ENCODE measurements at places on chromosomes 4 and X.

GRCh38 chrX:33416273-33416805 lies 205.0 kb upstream of the DMD start:
- no peak for DNase-seq

DNA sequence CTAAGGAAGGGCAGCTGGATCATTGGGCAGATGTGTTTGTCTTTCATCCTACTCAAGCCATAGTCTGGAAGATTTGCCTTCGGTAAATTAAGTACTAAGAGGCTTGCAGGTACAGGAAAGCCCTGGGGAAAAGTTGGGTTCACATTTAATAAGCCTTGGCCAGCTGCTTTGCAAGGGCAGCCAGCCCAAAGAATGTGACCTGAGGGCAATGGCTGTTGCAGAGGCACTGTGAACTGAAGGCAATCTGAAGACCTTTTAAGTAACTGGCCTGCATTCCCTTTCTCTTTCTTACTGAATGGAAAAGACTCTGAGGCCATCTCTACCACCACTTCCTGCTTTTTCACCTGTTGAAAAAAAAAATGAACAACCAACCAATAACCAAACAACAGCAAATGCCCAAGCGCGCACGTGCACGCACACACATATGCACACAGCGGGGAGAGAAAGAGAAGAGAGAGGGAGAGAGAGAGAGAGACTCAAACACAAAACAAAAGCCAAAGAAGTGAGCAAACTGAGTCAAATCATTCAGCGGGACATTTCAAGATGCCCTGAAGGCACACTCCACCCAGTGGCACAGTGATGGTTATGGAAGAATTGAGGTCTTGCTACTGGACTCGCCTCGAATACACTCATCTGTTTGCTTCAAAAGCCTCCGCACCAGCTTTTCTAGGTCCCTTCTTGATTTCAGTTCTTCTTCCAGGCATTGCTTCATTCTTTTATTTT lies 19.6 kb downstream of the CD40LG start:
- DNase-seq = no peak

DNA sequence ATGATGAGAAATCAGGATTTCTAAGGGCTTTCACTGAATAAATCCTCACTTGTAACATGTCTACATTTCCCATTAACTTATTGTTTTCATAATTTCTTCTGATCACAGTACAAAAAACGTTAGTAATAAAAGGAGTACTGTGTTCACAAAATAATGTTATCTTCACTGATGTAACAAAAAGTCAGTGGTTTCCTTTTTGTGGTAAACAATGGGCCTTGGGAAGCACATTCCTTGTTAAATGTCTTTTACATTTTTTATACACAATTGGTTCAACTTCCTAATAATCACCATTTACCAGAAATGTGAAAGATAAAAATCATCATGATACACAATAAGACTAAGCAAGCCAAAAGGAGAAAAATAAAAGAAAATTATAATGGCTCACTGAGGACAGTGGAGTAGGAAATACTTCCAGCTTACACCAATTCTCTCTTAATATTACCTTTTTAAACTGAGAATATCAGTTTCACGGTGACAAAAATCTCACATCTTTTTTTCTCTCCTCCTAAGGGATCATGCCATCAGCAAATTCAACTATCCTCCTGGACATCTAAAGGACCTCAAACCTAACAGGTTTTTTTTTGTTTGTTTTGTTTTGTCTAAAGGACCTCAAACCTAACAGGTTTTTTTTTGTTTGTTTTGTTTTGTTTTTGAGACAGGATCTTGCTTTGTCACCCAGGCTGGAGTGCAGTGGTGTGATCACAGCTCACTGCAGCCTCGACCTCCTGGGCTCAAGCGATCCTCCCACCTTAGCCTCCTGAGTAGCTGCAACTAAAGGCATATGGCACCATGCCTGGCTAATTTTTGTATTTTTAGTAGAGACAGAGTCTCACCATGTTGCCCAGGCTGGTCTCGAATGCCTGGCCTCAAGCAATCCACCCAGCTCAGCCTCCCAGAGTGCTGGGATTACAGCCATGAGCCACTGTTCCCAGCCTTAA lies 57.3 kb downstream of the FRYL start:
- DNase-seq = no peak

- no peak for DNase-seq
Observed at GRCh38 chrX:136417806-136418205, 69.9 kb upstream of the BRS3 start.

DNA sequence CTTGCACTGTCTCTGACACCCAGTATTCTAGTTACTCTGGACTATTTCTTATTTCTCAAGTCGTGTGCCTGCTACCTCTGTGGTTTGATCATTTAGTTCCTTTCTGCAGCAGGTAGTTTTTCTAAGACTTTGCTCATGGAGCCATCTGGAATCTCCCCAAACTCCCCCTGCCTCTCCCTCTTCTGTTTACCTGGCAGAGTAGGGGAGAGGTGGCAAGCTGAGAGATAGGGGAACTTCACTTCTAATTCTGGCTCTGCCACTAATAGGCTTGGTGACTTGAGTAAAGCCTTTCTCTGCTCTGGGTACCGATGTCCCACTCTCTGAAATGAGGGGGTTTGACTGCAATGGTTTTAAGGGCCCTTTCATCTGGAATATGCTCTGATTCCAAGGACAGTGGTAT lies 141.3 kb downstream of the CPEB2 start:
- peak; percentile 54 for DNase-seq

GRCh38 chr4:173539986-173540385 lies 10.0 kb upstream of the HAND2 start:
- DNase-seq = no peak

GRCh38 chr4:150986085-150986484 lies 29.0 kb downstream of the LRBA start:
- DNase-seq = no peak

DNA sequence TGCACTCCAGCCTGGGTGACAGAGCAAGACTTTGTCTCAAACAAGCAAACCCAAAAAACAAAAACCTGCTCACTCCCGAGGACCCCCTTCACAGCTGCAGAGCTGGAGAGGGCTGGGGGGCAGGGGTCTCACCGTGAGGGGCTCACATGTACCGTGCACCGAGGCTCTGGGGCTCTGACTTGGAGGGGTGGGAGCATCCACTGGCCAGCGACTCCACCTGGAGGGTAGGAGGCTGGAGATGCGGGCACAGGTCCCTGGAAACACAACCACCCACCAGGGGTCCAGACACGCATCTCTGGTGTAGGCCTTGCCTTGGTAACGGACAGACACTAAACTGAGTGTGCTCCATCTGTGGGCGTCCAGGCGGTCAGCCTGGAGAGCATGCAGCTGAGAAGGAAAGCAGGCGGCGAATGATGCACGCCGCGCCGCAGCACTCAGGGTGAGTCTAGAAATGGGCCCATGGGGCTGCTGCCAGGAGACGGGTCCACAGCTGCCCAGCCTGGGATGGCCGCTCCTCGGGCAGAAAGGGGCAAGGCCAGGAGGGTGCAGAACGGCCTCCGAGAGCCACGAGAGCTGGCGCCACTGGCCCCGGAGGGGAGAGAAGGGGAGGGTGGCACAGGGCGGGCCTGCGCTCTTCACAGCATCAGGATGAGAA lies 26.1 kb downstream of the PPP2R3B start:
- no peak for DNase-seq

- no peak for DNase-seq
Observed at GRCh38 chr4:150139297-150139865, 61.1 kb downstream of the DCLK2 start.

DNA sequence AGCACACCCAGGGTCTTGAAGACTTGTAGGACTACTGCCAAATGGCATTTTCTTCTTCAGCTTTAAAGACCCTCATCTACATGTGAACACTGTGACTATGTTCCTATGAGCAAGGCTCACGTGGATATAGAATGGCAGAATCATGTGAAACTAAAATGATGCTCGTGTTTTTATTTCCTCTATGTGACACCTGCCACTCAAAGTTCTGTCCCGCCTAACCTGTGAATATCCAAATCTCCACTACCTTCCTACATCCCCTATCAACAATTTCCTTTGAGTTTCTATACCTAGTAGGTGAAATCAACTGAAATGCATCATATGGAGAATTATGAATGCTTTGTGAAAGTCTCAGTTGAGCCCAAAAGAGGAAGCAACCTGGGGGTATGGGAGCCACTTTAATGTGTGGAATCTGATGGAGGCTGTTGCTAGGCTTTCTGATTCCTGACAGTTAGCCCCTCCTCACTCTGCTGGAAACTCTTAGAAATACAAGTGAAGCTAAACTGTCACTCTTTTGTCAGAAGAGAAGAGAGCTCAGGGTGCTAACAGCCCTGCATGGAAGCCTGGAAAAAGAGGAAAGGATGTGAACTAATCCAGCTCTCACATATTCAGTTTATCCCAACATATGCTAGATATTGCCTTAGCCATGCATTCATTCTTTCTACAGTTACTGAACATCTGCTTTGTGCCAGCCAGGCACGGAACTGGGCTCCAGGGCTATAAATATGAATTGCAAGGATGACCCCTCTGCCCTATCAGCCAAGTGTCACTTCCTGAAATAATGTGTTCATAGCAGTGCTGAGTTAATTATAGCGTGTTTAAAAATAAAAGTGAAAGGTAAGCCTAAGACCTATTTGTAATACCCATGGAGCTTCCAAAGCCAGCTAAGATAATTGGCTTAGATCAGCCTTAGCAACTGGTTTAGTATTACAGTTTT lies 11.0 kb downstream of the LHFPL1 start:
- DNase-seq = no peak

DNA sequence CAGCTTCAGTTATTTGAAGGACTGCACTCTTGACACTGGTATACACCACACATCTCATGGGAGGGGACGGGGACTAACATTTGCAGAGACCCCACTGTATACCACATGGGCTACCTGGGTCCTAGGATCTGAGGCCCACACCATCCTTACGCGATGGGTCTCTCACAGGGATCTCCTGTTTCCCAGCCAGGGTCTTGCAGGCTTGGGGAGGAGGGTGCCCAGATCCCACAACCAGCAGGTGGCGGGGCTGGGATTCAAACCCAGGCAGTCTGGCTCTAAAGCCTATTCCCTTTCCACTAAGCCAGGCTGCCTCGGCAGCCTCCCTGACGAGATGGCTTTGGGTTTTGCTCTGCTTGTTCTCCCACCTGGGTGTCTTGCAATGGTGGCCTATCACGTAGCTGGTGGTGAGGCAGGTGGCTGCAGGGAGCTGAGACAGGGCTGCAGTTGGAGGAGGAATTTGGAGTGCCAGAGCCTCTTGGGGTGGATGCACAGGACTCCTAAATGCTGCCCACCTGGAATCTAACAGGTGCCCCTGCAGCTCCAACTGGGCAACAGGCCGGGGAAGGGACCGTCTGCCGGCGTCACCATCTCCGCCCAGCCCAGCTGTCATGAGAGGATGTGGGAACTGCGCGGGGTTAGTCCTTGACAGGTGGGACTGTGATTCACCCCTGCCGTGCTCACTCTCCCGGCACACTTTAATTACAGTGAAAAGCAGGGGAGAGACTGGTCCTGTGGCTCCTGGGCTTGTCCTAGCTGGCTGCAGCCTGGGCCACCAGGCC lies 110.7 kb downstream of the PSAPL1 start:
- DNase-seq = no peak

- DNase-seq = no peak
Observed at GRCh38 chr4:89162496-89162895, 51.2 kb downstream of the TIGD2 start.

GRCh38 chrX:17869580-17869979 lies 8.5 kb upstream of the RAI2 start:
- DNase-seq = no peak

- no peak for DNase-seq
Observed at GRCh38 chrX:112521676-112522075, 158.1 kb downstream of the LHFPL1 start.

DNA sequence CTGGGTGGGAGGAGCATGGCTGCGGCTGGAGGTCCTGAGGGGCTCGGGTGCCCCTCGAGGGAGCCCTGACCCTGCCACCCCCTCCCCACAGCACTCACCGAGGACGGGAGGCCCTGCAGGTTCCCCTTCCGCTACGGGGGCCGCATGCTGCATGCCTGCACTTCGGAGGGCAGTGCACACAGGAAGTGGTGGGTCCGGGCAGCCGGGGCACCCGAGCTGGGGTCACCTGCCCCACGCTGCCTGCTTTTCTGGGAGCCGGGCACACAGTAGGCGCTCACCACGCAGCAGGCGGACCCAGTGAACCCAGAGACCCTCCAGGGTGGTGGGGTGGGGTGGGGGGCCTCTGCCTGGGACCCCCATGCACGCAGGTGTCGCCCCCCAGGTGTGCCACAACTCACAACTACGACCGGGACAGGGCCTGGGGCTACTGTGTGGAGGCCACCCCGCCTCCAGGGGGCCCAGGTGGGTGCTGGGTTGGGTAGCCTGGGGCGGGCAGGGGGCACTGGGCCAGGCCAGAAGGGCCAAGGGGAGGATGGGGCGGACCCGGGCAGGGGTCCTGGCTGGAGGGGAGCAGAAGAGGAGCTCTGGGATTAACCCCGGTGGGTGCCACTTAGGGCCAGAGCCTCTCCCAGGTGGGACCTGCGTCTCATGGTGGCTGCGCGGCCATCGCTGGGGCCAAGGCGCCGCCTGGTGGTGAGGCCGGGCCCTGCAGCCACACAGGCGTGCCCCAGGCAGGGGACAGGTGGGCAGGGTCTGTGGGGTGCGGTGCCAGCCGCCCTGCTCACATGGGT lies 1.4 kb downstream of the HGFAC start:
- DNase-seq = no peak

DNA sequence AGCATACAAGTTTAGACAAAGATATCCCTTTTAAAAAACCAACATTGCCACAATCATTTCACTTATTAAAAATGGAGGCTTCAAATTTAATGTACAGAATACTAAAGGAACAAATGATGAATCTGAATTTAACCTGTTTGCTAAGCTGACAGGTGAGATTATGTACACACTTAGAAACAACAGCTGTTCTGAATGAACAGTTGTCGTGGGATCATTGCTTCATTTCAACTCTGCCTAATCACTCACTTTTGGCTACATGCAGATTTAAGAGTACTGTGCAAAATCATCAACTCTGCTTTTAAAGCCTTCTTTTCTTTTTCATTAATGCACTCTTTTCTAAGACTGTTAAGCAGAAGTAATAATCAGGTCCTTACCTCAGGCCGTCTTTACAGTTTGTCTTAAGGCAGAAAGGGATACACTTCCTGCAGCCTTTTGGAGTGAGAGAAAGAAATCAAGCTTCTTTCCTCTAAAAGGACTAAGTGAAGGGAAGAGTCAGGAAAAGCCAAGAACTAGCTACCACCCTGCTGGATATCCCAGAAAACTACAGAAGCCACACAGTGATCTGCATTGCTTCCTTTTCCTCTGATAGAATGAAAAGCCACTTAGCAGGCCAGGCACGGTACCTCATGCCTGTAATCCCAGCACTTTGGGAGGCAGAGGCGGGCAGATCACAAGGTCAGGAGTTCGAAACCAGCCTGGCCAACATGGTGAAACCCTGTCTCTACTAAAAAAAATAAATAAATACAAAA lies 54.7 kb upstream of the NPNT start:
- no peak for DNase-seq

GRCh38 chr4:127410644-127411043 lies 222.1 kb upstream of the INTU start:
- no peak for DNase-seq

- no peak for DNase-seq
Observed at GRCh38 chrX:134374910-134375309, 85.1 kb upstream of the HPRT1 start.

All from C1 segment of cervical spinal cord (tissue), 14 donors.